ENCODE measurements at places on chromosomes 5 and 9.

DNA sequence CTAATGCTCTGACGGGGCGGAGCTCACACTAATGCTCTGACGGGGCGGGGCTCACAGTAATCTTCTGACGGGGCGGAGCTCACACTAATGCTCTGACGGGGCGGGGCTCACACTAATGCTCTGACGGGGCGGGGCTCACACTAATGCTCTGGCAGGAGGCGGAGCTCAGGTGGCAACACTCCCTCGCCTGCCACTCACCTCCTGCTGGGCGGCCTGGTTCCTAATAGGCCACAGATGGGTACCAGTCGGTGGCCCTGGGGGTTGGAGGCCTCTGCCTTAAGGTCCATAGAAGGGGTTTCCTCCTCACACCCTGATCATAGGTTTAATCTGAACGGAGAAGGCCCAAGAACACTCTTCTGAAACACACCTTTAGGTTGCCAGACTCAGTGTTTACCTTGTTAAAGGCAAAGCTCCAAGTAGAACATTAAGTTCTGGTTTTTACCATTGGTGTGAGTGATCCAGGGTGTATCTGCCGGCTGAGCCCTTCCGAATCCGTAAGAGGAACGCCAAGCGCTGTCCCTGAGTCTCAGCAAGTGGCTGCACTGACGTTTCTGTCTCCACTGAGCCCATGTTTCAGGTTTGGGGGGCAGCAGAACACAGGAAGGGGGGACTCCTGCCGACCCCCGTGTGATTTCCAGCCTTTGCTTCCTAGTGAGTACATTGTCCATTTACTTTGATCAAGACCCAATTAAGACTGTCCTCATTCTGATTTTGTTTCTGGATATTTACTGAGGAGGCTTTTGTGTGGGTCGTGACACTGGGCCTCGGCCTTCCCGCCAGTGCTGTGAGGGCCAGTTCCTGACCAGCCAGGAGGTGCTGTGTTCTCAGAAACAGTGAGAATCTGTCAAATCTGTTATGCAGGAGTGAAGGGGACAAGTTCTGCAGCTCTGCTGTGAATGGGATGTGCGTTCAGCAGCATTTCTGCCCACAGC is 24.6 kb upstream of the LRRC14B start:
- DNase-seq, result no peak

GRCh38 chr9:10045598-10045997 is 567.2 kb downstream of the PTPRD start:
- DNase-seq, result no peak

DNA sequence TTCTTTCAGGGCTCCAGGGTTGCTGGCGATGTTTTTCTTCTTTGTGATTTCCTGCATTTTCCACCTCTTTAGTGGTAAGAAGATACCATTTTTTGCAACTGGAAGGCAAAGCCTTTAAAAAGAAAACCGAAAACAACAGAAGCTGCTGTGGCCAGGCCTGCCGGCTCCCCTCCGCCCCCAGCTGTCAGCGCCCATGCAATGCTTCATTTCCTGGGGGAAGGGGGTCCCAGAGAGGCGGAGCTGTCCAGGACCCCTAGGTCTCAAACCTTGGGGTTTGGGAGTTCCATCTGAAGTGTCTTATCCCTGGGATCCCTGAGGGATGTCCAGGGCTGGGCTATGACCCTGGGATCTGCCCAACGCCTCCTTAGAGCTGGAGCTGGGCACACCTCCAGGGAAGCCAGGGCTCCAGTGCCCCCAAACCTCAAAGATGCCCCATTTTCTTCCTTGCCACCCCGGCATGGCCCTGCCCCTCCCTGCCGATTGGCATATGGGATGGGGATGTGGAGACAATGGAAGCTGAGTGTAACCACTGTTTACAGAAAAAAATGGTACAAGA is 257.2 kb upstream of the MVB12B start:
- DNase-seq, result no peak

DNA sequence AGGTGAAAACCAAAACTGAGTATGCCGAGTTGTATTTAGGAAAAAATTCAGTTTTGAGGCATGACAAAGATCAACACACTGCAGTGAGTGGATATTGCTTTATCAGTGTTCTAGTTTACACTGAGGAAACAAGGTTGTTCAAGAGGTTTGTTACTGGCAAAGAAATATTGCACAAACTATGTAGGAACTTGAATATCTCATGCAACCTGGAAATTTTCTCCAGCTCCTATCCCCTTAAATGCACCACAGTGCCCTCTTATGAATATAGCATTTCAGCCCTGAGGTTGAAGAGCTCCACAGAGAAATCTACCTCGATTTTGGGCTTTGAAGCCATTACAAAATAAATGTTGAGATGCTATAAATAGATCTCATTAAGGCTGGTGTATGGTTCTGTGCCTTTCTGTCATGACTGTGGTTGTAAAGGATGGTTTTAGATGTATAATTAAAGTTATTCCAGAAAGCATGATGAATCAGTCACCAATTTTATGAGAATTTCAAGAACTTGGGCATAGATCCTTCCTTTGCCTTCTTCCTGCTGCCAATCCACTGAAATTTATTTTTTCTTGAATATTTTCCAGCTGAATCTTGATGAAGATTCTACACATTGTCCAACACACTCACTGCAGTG is 159.3 kb downstream of the SPATA31D1 start:
- no peak for DNase-seq

GRCh38 chr9:72907421-72907820 is 45.4 kb downstream of the ALDH1A1 start:
- no peak for DNase-seq

- no peak for DNase-seq
Measured at GRCh38 chr5:134125039-134126015, 10.8 kb downstream of the TCF7 start.

- DNase-seq, result no peak
Measured at GRCh38 chr9:134314950-134315715, 11.1 kb upstream of the RXRA start.

- no peak for DNase-seq
Measured at GRCh38 chr9:128298535-128299482, 22.7 kb downstream of the SWI5 start.

DNA sequence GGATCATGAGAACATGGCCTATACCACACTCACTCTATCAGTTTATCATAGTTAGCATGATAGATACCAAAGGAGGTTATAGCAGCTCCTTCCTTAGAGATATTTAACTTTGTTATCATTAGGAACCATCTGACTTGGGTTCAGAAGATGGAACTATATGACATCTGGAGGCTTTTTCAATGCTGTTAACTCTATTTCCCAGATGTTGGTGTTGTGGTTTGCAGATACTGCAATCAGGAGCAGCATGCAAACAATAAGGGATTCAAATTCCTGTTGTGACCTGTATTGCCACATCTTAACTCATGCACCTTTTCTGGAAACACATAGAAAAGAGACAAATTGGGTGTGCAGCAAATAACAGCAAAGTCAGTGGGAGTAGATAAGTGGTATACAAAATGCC is 201.7 kb downstream of the NNT start:
- no peak for DNase-seq

DNA sequence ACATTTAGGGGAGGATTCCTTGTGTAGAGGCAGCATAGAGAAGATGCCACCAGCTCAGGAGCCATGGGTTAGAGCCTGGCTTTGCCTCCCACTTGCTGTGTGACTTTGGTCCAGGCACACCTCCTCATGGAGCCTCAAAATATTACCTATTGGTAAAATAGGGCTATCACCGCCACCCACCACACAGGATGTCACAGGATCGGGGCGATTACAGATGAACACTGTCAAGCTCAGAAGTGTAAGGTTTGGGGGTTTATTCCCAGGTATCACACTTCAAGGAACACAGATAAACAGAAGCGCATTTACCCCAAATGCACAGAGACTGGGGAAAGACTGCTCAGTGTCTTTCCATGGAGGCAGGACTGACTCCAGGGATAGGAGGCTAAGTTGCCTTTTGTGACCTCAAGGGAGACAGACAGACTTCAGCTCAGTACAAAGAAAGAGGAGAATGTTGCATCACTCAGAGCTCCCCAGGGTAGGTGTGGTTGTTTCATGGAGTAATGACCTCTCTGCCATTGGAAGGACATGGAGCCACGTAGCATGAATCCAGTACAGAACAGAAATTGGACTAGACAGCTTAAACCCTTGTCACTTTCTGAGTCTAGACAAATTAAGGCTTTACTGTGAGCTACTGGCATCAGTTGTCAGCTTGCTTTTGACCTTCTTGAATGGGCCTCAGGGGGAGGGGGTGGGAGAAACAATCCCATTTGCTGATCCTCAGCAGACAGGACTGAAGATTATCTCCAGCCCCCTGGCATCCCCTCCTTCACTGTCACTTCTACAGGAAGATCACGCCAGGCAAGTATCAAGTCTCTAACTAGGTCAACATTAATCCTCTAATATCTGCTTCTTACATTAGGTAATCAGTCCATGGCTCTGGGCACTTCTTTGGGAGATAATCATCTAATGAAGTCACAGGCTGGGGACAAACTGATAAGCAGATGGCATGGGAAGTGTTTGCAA is 6.5 kb downstream of the TRAF1 start:
- no peak for DNase-seq

GRCh38 chr9:16136961-16137360 is 584.1 kb downstream of the CCDC171 start:
- no peak for DNase-seq
